ENCODE measurements at places on chromosomes 12 and 14.

GRCh38 chr14:104985675-104986486 lies at the start of gene CLBA1:
Gene CLBA1, plus strand, starts transcription at chr14:104985788. Its CDS starts 644 bp downstream, at chr14:104986432.
- no peak for DNase-seq

DNA sequence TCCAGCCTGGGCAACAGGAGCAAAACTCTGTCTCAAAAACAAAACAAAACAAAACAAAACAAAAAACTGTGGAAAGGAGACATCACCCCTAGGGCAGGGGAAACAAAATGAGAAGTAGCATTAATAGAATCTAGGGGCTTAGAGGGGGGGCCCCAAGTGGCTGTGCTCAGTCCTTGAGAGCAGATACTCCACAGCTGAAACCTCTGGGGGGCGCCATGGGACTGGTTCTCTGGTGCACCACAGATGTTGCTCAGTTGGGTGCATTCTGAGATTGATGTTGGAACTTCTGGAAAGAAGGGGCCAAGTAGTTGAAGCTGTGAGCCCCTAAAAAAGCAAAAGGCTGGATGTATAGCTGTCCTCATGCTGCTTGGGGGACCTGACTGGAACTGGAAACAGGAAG lies 11.8 kb upstream of the SYNE2 start:
- DNase-seq: no peak

- no peak for DNase-seq
Observed at GRCh38 chr14:56284641-56285040, 166.4 kb downstream of the PELI2 start.

DNA sequence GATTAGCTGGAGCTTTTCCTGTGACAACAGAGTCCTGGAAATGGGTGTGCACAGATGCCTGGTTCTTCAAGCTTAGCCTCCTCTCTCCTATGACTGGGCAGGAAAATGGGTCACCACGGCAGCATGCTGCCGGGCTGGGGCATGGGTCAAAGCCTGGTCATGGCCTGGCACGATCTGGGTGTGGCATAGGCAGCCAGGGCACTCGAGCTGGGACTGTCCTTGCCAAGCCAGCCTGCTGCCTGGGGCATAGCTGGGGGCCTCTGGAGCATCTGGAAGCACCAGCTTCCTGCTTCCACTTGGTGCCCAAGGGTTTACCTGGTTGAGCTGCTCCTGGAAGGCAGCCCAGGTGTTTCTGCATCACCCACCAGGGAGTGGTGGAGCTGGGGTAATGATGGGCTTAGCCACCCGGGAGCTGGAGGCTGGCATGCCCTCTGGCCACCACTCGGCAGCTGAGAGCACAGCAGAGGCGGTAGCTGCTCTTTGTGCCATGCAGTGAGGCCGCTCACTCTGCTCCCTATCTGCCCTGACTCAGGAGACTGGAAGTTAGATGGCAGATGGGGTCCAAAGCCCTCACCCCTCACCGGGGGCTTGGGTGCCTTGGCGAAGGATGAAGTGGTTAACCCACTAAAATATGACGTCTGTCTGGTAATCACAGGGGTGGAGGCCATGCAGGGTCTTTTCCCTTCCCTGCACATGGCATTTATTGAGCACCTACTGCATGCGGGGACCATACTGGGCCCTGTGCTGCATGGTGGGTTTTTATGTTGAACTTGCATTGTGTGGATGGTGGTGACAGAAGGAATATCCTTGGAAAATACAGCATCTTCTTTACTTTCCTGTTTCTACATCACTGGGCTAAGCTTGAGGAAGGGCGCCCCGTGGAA lies 1.7 kb downstream of the OTUB2 start:
- no peak for DNase-seq

GRCh38 chr14:56333359-56334292 lies 215.4 kb downstream of the PELI2 start:
- DNase-seq: no peak

DNA sequence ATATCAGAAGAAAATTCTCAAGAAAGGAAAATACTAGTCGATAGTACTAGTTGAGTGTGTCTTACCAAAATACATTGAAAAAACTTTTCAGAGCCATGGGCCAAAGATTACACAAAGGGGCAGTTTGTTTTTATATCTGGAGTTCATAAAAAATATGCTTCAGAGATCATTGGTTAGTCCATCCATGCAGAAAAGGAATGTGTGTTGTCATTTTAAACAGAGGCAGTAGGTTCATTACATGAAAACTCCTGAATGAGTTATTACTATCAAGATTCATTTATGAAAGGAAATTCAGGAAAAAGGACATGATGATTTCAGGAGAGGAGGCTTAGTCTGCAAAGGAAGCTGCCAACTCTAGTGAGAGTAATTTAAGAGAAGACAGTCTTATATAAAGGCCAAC lies 354.8 kb downstream of the AEBP2 start:
- no peak for DNase-seq

GRCh38 chr12:130633771-130634170 lies 82.3 kb downstream of the RIMBP2 start:
- DNase-seq: no peak

DNA sequence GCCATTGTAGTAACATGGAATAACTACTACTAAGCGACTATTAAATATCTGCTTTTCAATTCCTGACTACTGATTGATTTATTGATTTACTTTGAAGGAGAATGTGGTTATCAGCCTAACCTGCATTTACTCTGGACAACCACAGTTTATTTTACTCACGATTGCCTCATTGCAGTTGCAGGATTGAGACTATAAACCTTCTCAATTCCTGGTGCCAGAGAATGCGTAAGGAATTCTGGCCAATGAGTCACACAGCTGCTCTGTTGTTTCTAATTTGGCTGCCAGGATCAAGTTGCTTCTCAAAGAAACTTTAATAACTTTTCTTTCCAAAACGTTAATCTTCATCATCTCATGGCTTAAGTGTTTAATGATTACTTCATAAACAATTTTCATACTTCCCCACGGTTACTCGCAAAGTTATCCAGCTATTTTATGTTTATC lies 13.1 kb upstream of the TMTC1 start:
- no peak for DNase-seq

DNA sequence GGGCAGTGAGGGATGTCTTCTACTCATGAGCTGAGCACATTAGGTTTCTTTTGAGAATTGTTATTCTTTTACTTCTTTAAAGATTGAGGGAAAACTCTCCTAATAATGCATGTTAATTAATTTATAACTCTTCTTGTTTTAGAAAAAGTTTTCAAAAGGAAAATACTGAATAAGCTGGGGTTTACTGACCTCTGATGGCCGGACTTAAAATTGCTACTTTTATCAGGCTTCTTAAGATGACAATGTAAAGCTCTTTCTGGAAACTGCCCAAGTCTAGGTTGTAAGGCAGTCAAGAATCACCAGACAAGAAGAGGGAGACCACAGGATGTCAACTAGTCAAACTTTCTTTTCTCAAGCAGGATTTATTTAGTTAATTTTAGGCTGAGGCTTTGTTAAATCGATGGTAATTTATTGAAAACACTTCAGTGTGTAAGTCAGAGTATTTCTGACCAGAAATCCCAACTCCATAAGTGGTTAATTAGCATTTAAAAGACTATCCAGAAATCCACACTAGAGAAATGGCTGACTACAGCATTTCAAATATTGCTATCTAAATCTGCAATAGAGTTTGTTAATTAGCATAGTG lies 82.1 kb downstream of the AVPR1A start:
- peak; percentile 68 for DNase-seq

DNA sequence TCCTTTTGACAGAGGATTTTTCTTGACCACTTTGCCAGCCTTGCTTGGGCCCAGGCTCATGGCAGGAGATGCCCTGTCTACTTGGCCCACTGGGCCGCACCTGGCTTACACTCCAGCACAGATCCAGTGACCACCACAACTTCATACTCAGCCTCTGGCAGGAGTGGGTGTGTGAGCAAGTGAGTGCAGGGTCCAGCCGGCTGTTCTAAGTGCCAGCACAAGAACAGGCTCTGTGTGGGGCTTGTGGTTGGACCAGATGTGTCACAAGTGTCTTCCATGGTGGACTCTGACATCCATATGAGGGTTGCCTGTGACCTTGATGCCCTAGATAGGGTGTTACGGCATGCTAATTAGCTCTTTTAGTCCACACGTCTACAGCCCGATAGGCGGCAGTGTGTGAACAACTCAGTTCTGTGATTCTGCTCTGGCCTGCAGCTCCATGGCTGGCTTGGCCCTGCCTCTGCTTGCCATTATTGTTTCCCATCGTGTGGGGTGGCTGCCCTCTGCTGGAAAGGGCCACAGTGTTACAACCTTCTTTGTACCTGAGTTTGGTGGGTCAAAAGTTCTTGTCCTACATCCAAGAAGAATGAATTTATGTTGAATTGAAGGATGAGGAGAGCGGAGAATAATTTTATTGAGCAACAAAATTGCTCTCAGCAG lies 1089.1 kb downstream of the SLC6A15 start:
- no peak for DNase-seq

GRCh38 chr12:123532808-123533649 lies 490 bp downstream of the RILPL1 start:
- no peak for DNase-seq

GRCh38 chr14:34334329-34334728 lies 127.7 kb downstream of the SPTSSA start:
- no peak for DNase-seq

GRCh38 chr14:74554742-74555362 lies 57.2 kb downstream of the LTBP2 start:
- DNase-seq: no peak

DNA sequence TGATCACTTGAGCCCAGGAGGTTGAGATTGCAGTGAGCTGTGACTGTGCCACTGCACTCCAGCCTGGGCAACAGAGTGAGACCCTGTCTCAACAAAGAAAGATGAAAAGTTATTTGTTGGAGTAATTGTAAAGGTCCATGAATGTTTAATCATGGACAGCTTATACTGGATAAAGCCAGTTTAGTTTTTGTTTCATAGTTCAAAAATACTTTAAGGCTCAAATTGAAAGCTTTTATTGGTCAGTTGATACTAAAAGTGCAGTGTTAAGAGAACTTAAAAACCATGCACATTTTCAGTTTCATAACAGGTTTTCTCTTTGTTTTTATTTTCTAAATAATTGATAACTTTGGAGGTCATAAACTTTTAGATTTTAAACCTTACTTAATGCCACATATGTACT lies 108.4 kb downstream of the MON2 start:
- DNase-seq: no peak

DNA sequence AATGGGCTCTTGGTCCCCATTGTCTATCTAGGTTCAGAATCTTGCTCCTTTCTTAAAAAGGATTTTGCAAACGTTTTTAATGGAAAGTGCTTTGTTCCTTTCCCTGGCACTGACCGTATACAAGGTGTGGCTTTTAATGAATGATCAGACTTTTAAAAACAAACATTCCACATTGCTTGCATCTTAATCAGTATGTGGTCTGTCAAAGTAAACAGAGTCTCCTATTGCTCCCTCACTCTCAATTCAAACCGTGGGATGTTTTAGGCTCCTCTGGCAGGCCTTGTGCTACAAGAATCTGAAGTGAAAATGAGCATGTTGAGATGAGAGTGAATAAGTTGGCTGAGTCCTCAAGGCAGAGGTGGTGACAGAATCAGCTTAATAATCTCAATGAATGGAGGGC lies 107.0 kb downstream of the VRK1 start:
- no peak for DNase-seq

GRCh38 chr14:77014004-77014604 lies 14.4 kb downstream of the IRF2BPL start:
- no peak for DNase-seq

DNA sequence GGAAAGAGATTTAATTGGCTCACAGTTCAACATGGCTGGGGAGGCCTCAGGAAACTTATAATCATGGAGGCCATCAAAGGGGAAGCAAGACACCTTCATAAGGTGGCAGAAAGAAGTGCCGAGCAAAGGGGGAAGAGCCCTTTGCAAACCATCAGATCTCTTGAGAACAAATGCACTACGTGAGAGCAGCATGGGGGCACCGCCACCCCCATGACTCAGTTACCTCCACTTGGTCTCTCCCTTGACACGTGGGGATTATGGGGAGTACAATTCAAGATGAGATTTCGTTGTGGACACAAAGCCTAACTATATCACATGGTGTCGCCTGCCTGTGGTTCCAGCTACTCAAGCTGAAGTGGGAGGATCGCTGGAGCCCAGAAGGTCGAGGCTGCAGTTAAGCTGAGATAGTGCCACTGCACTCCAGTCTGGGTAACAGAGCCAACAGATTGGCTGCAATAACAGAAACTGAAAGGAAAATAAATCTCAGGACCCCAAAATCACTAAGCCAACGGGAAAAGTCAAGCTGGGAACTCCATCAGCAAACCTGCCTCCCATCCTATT lies 10.0 kb upstream of the CDCA4 start:
- no peak for DNase-seq

DNA sequence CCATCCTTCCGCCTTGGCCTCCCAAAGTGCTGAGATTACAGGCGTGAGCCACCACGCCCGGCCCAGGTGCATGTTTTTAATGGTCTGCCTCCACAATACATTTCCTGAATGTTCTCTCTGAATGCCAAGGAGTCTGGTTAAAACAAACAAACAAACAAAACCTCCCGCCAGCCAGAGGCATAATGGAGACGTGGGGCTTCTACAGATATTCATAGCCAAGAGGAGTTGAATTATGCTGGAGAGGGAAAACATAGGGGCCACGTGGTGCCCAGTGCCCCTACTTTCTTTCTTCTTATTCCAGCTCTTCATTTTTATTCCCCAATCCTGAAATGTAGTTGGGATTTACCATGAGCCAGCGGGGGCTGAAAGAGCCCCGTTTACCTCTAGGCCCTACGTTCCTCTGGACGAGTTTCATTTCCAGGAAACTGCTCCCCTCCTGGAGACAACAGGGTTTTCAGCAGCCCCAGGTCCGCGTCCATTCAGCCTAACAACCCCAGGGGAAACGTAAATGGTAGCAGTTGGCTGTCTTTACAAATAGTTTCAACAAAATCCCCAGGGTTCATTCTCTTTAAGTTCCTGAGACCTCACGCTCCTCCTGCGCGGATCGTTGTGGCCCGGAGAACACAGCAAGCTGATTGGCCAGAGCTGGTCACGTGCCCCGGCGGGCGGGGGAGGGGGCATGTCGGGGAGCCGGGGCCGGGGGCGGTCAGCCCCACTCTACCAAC lies 108.5 kb upstream of the ESRRB start:
- DNase-seq: no peak

DNA sequence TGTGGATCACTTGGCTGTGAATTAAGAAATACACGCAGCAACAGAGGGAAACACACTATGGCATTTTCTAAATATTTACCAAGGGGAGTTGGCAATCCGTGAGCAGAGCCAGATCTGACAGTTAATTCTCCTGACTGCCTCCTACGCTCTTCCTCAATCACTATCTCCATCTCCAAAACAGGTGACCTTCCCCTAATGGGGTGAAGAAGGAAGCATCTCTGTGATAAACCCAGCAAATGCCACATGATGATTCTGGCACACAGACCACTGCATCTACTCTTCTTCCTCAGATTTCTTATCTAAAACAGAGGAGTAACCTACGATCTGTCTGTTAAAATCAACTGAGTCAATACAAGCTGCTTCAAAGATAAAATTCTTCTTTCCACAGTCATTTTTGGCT lies 4.4 kb downstream of the SPTB start:
- no peak for DNase-seq

GRCh38 chr12:5807514-5808219 lies 137.4 kb downstream of the ANO2 start:
- no peak for DNase-seq

- no peak for DNase-seq
Observed at GRCh38 chr12:102144221-102144620, 24.2 kb downstream of the PARPBP start.

- DNase-seq: no peak
Observed at GRCh38 chr12:93777254-93777653, 100.1 kb downstream of the CRADD start.
